ENCODE measurements at places on chromosomes 7 and 10. TPM values are rescaled to one million over a fixed set of nuclear protein-coding genes. Genes with fewer than 3 reads are reported as not detected.

Gene SPDYE6
- total RNA-seq = not detected

Gene ANKRD2
- not detected for total RNA-seq

Gene ZFYVE27
- 33.2 TPM for total RNA-seq

Gene TAX1BP1
- total RNA-seq = 167 TPM

Gene ANKRD61
- total RNA-seq = not detected

Gene HTR5A
- total RNA-seq = under 0.01 TPM

Gene IL6
- total RNA-seq = 36.0 TPM

Gene FAM180A
- total RNA-seq = not detected

Gene MBL2
- total RNA-seq = not detected

Measured in mononuclear cell (primary cell).